Fibroblast of skin of left biceps (primary cell): ENCODE measurements at places on chromosomes 6 and 20.

GRCh38 chr6:7088076-7088742, 19.6 kb upstream of the RREB1 start:
- DNase-seq = no peak

DNA sequence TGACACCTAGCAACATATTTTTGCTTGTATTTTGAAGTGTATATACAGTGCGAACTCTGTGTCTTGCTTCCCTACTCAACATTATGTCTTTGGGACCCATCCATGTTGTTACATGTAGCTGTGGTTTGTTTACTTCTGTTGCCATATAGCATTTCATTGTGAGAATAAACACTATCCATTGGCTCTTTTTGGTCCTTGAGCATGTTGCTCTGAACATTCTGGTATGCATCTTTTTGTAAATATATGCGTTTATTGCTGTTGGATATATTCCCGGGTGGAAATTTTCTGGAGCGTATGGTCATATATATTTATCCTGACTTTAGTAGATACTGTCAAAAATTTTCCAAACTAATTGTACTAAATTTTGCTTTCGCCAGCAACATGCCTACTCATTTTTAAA, 222.5 kb upstream of the SPTLC3 start:
- DNase-seq = no peak

DNA sequence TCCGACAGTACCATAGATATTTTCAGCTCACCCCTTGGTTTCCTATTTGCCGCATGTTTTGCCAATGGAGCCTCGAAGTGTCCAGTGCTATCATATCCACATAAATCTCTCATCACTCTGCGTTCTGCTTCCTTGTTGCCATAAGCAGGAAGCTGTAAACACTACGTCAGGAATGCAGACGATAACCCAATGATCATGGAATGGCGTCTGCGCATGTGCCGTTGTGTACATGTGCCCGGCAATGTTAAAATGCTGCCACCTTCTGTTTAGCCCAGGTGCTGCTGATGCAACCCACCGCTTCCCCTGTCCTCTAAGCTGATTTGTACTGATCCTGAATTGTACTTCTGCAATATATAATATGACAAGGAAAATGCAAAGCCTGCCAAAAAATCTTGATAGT, 607.5 kb downstream of the HDGFL1 start:
- DNase-seq = no peak

DNA sequence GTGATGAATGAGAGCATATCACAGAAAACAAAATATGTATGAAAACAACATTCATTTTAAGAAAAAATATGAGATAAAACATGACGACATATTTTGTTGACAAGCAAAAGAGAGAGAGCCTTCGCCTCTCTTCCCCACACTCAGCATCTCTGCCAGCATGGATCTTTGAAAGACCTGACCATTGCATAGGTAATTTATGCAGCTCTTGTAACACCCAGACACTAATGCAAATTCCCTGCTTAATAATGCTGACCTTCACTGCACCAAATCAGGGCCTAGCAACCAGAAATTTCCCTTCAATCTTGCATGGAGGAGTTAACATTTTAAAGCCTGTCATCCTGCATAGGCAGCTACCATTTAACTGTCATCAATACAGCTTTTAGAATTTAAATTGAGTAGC, 50.0 kb upstream of the CNR1 start:
- DNase-seq = no peak

DNA sequence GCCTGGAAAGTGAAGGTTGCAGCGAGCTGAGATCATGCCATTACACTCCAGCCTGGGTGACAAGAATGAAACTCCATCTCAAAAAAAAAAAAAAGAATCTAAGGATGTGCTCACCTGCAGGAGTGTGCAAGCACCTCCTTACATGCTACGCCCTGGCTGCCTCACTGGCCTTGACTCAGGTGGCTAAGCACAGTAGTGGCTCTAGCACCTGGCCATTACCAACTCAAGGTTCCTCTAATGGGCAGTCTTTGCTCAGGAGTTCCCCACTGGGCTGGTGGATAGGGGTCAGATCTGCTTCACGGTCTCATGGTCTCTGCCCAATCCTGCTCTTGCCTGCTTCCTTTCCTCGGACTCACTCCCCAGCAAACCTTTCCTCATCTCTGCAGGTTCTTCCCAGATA, 39.7 kb downstream of the KCNK17 start:
- DNase-seq = no peak

DNA sequence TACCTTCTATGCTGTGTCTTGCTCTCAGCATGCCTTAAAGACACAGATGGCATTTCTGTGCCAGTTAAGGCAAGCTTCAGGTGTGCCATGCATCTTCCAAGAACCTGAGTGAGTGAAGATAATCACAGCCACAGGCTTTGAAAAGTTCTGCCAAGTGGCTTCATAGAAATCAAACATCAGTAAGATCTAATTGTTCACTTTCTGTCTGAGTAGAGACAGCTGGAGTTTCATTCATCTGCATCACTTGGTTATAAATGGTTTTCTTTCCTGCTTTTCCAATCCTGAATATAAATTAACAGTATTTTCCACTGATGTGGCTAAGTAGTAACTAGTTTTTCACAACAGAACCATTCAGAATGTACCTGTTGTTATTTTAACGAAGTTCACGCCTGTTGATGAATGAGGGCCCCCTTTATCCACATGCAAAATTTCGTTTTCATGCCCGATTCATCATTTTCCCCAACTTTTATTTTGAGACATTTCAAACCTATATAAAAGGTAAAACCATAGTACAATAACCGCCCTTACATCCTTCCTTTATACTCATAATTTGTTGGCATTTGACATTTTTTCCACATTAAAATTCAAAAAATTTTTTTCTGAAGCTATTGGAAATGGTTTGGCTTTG, 38.6 kb upstream of the KCNG1 start:
- DNase-seq = no peak

DNA sequence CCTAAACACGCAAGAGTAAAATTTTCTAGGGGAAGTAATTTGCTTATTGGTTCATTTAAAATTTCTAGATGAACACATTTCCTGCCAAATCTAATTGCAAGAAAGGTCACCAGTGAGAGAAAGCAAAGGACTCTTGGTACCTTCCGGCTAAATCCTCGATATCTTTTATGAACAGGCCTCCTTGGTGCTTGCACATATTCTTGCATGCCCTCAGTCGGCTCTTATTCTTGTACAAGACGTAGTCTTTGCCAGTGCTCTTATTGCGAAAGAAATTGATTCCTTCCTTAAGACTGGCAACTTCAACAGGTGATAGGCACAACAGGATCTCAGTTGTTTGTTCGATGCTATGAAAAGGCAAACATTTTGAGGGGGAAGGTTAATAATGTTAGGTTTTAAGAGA, 141.7 kb upstream of the CARMIL1 start:
- no peak for DNase-seq

- no peak for DNase-seq
These were observed 134.1 kb downstream of the SOBP start for GRCh38 chr6:107624050-107624449.

- no peak for DNase-seq
These were observed 12.2 kb upstream of the NRM start for GRCh38 chr6:30703011-30703410.

DNA sequence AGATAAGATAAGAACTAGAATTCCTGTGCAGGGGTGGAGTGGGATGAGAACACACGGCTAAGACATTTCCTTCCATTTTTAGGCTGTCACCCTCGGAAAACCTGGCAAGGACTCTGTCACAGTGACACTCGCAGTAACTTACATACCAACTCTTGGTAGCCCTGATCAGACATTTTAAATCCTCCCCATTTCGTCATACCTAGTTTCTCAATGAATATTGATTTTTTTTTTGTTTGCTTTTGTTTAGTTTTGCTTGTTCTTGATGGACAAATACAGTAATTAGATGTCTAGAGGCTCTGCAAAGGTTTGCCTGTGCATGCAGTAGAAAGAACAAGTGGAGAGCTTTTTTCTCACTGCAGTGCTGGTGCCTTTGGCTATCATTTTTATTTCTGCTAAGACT, 213.0 kb upstream of the FAM83B start:
- no peak for DNase-seq

DNA sequence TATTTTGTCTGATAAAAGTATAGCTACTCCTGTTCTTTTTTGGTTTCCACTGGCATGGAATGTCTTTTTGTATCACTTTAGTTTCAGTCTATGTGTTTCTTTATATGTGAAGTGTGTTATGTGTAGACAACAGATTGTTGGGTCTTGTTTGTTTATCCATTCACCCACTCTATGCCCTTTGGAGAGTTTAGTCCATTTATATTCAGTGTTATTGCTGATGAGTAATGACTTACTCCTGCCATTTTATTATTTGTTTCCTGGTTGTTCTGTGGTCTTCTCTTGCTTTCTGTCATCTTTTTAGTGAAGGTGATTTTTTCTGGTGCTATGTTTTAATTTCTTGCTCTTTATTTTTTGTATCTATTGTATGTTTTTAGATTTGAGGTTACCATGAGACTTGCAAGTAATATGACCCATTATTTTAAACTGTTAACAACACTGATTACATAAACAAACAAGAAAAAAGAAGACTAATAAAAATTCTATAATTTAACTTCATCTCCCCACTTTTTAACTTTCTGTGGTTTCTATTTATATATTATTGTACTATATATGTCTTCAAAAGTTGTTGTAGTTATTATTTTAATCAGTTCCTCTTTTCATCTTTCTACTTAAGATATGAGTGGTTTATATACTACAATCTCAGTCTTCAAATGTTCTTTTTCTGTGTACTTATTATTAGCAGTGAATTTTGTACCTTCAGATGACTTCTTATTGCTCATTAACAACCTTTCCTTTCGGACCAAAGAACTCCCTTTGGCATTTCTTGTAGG, 323.4 kb downstream of the BTBD9 start:
- DNase-seq = no peak
